Lung (tissue), 17 donors: ENCODE measurements at places on chromosomes 4 and X. TPM values are rescaled to one million over a fixed set of nuclear protein-coding genes. Genes with fewer than 3 reads are reported as not detected.

EPGN gene
- total RNA-seq = 0.98 TPM

TECRL gene
- not detected for total RNA-seq

PAGE1 gene
- total RNA-seq = not detected

CLGN gene
- 2.9 TPM for total RNA-seq

NEUROG2 gene
- not detected for total RNA-seq

SCML2 gene
- total RNA-seq = 0.74 TPM

DNA sequence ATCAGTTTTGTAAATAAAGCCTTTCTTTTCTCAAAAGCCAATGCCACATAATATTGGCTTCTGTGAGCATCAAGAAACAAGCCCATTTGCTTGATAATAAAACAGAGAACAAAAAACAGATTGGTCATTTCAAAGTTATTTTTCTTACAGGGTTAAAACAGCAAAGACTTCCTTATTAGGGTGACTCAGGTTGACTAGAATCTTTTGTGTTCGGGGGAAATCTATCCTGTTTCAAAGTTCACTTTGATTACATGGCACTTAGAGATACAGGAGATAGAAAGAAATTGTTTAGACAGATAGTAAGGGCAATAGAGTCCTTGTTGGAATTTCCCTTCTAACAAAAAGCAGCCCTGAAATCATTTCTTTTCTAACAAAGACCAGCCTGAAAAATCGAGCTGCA is 170.0 kb upstream of the GLRA2 start:
- DNase-seq = no peak
- peaks cover 18% of the 10 kb centered on the region for H3K27me3 ChIP-seq
- no peak overlapping the region for H3K27ac ChIP-seq

DNA sequence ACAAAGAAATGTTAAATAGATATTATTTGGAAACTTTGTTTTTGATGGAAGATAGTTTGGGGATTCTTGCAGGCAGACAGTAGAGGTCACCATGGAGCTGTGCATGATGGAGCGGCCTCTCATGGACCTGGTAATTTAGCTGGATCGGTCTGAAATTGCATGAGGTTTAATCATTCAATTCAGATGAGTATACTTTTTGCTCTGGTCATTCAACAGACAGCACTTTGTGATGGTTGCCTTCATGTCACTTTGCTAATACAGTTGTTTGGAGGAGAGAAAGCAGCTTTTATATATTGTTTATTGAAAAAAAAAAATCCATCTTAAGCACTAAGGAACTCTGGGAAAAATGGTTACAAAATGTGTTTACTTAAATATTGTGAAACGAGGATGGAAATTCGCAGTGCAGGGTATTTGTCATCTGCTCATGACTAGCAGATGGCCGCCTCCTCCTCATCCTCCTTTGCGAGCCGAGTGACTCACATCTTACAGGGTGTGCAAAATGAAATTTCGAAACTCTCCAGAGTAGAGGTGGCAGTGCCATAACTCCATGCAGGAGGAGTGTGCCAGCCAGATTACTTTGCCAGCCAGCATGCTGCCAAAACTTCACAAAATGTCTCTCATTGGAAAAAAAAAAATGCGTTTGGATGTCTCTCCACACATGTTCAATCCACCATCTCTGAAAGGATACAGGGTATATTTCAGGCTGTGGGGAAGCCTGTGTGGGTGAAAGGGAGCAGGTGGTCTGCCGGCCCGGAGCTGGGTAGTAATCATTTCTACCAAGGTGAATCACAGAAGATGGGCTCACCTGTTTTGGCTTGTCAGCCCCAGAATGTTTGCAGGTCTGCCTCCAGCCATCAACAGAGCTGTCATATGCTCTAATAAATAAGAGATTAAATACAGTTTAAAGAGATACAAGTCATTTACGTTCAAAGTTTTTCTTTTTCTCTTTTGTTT is 314.9 kb upstream of the DIPK2B start:
- H3K4me3 ChIP-seq = no peak overlapping the region
- no peaks in the 10 kb centered on the region for H3K36me3 ChIP-seq
- peak overlapping the region; percentile 56 for H3K27ac ChIP-seq
- peaks cover 4% of the 10 kb centered on the region for H3K27me3 ChIP-seq
- H3K4me1 ChIP-seq = peaks cover 2% of the 10 kb centered on the region

DNA sequence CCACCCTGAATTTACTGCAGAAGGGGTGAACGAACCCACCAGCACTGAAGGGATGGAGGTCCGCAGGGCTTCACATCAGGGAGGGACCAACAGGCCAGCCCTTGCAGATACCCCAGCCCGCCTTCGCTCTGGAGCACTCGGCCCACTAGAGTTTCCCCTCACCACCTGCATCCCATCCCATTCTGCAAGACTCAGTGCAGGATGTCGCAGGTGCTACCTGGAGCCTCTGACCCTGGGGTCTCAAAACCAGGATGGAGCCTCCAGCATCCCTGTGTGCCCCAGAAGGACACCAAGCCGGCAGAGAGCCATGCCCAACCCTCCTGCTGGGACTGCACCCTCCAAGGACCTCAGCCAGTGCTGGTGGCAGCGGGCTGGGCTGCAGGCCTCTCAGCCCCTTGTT is 57.6 kb upstream of the ADRA2C start:
- no peak overlapping the region for H3K4me3 ChIP-seq
- H3K27ac ChIP-seq = no peak overlapping the region
- H3K27me3 ChIP-seq = no peaks in the 10 kb centered on the region
- no peaks in the 10 kb centered on the region for H3K36me3 ChIP-seq

DNA sequence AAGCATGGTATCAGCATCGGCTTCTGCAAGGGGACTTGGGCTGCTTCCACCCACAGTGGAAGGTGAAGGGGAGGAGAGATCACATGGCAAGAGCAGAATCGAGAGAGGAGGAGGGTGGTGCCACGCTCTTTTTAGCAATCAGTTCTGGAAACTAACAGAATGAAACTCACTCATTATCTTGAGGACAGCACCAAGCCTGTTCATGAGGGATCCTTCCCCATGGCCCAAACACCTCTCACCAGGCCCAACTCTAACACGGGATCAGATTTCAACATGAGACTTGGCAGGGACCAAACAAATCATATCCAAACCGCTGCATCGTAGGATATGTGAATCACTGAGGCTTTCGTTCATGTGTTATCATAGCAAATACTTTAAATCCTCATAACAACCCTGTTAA is 125.5 kb downstream of the GPC3 start:
- peaks cover 4% of the 10 kb centered on the region for H3K4me1 ChIP-seq
- DNase-seq = peak; percentile 73
- no peaks in the 10 kb centered on the region for H3K36me3 ChIP-seq
- no peak overlapping the region for H3K4me3 ChIP-seq

DNA sequence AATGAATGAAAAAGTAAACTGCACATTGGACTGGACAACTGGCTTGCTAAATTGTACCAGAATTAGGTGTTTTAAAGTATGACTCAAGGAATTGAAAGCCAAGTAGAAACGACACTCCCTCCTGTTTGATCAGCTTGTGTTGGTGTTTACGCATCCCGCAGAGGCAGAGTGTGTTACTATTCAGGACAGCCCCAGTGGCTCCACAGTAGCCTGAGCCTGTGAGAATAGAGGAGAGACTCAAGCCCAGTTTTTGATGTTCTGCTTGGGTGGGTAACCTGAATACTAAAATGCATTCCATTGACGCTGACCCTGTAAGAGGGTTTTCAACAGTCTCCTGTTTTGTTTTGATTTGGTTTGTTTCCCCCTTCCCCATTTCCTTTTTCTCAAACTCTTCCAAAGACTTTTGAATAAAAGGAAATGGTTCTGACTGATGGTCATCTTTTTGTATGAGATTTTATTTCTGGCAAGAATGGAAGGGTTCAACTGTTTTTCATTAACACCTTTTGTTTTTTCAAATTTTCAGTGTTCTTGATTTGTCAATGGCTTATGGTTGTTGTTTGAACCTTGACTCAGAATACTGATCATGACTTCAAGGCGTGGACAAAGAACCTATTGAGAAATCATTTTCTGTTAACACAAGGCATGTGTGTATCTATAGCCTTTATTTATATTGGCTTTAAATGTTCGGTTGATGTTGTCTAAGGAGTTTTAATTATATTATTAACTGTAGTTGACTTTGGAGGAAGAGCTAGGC is 10.2 kb downstream of the ADGRL3 start:
- H3K27ac ChIP-seq = no peak overlapping the region
- no peak for DNase-seq
- no peak overlapping the region for H3K4me3 ChIP-seq
- H3K4me1 ChIP-seq = no peaks in the 10 kb centered on the region
- no peaks in the 10 kb centered on the region for H3K27me3 ChIP-seq

- no peak overlapping the region for H3K27ac ChIP-seq
- H3K4me3 ChIP-seq = no peak overlapping the region
- H3K4me1 ChIP-seq = peaks cover 6% of the 10 kb centered on the region
- H3K27me3 ChIP-seq = no peaks in the 10 kb centered on the region
Observed at GRCh38 chr4:19005211-19005610, 983.7 kb upstream of the LCORL start.

DNA sequence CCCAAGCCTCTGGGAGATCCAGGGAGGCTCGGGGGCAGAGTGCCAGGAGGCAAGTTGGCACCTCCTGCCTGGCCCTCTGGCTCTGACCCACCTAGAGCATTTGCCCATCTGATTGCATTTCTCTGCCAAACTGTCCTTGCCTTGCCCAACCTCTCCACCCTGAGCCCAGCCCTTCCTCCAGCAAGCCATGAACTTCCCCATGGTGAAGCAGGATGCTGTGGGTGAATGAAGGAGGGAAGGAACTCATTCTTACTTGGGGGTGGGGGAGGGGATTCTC is 9.3 kb upstream of the CNGA2 start:
- H3K4me1 ChIP-seq = no peaks in the 10 kb centered on the region
- H3K27me3 ChIP-seq = peaks cover 4% of the 10 kb centered on the region

DNA sequence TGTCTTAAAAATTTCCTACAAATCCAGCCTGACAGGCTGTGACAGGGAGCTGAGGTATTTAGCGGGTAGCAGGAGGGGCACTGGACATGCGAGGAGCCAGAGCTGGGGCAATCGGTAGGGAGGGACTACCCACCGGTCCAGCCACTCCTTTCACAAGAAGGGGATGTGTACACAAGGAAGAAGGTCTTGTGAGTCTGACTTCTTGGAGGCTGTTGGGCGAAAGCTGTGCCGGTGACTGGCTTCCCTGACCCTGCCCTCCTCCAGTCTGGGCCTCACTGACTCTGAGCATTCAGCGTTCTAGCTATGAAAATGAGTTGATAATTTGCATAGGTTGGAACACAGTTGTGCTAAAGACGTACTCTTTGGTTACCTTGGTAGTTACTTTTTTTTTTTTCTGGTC is 12.7 kb upstream of the CXCL8 start:
- H3K4me3 ChIP-seq = no peak overlapping the region
- H3K27ac ChIP-seq = no peak overlapping the region
- peak; percentile 46 for DNase-seq
- H3K36me3 ChIP-seq = no peaks in the 10 kb centered on the region

- no peaks in the 10 kb centered on the region for H3K27me3 ChIP-seq
- no peak for DNase-seq
- H3K4me3 ChIP-seq = no peak overlapping the region
- no peak overlapping the region for H3K27ac ChIP-seq
- H3K4me1 ChIP-seq = no peaks in the 10 kb centered on the region
Observed at GRCh38 chr4:100362366-100362765, 155.5 kb downstream of the EMCN start.

GRCh38 chrX:111445485-111445884 is 33.5 kb upstream of the DCX start:
- H3K27ac ChIP-seq = no peak overlapping the region
- H3K4me3 ChIP-seq = no peak overlapping the region
- H3K4me1 ChIP-seq = no peaks in the 10 kb centered on the region
- no peak for DNase-seq
- H3K36me3 ChIP-seq = no peaks in the 10 kb centered on the region

GRCh38 chr4:3801931-3802550 is 35.9 kb downstream of the ADRA2C start:
- no peaks in the 10 kb centered on the region for H3K4me1 ChIP-seq
- no peaks in the 10 kb centered on the region for H3K36me3 ChIP-seq
- no peak overlapping the region for H3K4me3 ChIP-seq
- H3K27ac ChIP-seq = no peak overlapping the region

- no peak overlapping the region for H3K4me3 ChIP-seq
- H3K4me1 ChIP-seq = no peaks in the 10 kb centered on the region
- H3K36me3 ChIP-seq = peaks cover 24% of the 10 kb centered on the region
- no peak overlapping the region for H3K27ac ChIP-seq
- H3K27me3 ChIP-seq = no peaks in the 10 kb centered on the region
- no peak for DNase-seq
Observed at GRCh38 chr4:125440814-125441213, 126.1 kb downstream of the FAT4 start.

GRCh38 chrX:13579661-13580060 is 10.3 kb downstream of the EGFL6 start:
- no peak overlapping the region for H3K27ac ChIP-seq
- H3K36me3 ChIP-seq = no peaks in the 10 kb centered on the region
- no peaks in the 10 kb centered on the region for H3K4me1 ChIP-seq
- no peak overlapping the region for H3K4me3 ChIP-seq
- no peaks in the 10 kb centered on the region for H3K27me3 ChIP-seq

DNA sequence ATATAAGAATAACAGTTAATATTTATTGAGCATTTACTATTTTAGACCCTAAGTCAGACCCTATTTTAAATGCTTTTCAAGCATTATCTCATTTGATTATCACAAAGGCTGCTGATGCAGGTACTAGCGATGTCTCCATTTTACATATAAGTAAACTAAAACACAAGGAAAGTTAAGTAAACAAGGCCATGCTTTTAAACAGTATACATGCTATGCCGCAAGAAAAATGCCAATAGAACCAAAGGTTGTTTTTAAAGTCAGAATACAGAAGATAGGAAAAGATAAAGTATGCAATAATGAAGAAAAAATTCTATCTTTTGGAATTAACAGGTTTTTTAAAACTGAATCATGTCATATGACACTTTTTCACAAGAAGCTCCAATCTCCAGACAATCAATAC is 26.2 kb downstream of the RFC1 start:
- no peak overlapping the region for H3K27ac ChIP-seq
- no peaks in the 10 kb centered on the region for H3K27me3 ChIP-seq
- no peak overlapping the region for H3K4me3 ChIP-seq
- H3K4me1 ChIP-seq = peaks cover 2% of the 10 kb centered on the region

- H3K4me1 ChIP-seq = no peaks in the 10 kb centered on the region
- DNase-seq = peak; percentile 90
- H3K36me3 ChIP-seq = no peaks in the 10 kb centered on the region
- H3K27me3 ChIP-seq = no peaks in the 10 kb centered on the region
- no peak overlapping the region for H3K27ac ChIP-seq
Observed at GRCh38 chr4:56871371-56871866, 36.3 kb upstream of the REST start.

- H3K27me3 ChIP-seq = no peaks in the 10 kb centered on the region
- peak within 1 kb of the TSS; percentile 99 for H3K27ac ChIP-seq
- H3K4me3 ChIP-seq = peak within 1 kb of the TSS; percentile 93
Observed at GRCh38 chr4:120922381-120923206, at the start of gene PRDM5. TSS of gene PRDM5 (minus strand) at chr4:120922726. CDS start at chr4:120922608, 118 bp downstream.

DNA sequence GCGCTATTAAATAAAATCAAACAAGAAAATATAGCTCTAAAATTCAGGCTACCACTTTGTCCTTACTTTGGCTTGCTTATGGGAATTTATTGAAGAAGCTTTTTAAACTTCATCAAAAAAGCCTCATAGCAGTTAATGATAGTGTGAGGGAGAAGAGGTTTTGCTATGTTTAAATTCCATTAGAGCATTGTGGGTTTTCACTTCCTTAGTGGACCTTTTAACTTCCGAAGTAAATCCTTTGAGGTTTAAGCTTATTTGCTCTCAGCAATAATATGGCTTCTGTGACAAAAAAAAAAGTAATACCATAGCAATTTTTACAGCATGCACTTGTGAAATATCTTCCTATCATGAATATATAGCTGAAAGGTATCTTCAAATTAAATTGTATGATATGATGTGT is 120.2 kb upstream of the NDST4 start:
- H3K4me3 ChIP-seq = no peak overlapping the region
- no peaks in the 10 kb centered on the region for H3K36me3 ChIP-seq
- no peak overlapping the region for H3K27ac ChIP-seq
- H3K27me3 ChIP-seq = no peaks in the 10 kb centered on the region
- H3K4me1 ChIP-seq = no peaks in the 10 kb centered on the region

- H3K27me3 ChIP-seq = no peaks in the 10 kb centered on the region
- H3K36me3 ChIP-seq = no peaks in the 10 kb centered on the region
- H3K27ac ChIP-seq = no peak overlapping the region
- H3K4me1 ChIP-seq = peaks cover 9% of the 10 kb centered on the region
- peak overlapping the region; percentile 99 for H3K4me3 ChIP-seq
Observed at GRCh38 chr4:103197765-103198110, 405 bp downstream of the CENPE start.
